Bronchial smooth muscle cell (primary cell): ENCODE measurements at places on chromosomes 1 and 21. TPM values are rescaled to one million over a fixed set of nuclear protein-coding genes. Genes with fewer than 3 reads are reported as not detected.

IGSF3 gene
- under 0.01 and 0.26 TPM in 2 replicates for total RNA-seq

C1orf87 gene
- not detected in 2 replicates for total RNA-seq

FNDC5 gene
- 4.6 and 17.1 TPM in 2 replicates for total RNA-seq

USH2A gene
- under 0.01 TPM in 1 of 2 replicates, not detected in the other for total RNA-seq

TNNT2 gene
- total RNA-seq, result not detected in 2 replicates

TRIM67 gene
- not detected in 2 replicates for total RNA-seq
